ENCODE measurements at places on chromosomes 16 and 17.
A peak's percentile ranks its signal among the peaks of the same experiment; 100 is the strongest.

- no peak for DNase-seq
Observed at GRCh38 chr17:68318103-68318991, 27.1 kb downstream of the ARSG start.

DNA sequence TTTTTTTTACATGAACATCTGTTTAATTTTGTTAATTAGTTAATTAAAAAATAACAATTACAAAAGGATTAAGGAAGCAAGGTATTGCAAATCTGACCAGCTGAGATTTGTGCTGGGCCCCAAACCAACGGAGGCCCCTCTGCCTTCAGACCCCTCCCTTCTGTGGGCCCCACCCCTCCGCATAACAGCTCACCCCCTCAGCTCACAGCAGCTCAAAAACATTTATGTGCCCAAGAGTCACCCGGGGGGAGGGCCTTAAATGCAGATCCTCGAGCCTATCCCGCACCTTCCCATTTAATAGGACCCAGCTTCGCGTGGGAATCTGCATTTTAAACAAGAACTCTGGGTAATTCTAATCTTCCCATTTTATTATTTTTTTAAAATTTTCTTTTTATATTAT is 75.0 kb downstream of the MGAT5B start:
- DNase-seq, result no peak

DNA sequence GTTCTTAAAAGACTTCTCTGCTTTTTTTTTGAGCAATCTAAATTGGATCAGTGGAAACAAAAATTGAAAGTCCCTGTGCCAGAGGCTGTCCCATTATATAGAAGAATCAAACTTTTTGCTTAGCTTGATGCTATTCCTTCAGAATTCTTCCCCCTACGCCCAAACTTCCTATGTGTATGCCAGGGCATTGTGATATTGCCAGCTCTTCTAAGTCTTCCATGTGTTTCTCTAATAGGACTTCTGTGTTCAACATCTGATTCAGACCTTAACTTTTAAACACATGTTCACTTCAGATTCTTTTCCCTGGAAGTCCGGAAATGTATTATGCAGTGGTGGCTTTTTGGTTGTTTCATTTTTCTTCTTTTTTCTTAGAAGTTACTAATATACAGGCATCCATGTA is 18.7 kb downstream of the PTRH2 start:
- no peak for DNase-seq

- DNase-seq, result peak; percentile 18
Observed at GRCh38 chr17:1484676-1485422, 7.6 kb downstream of the MYO1C start.

GRCh38 chr17:66177048-66177447 is 14.9 kb downstream of the CEP112 start:
- DNase-seq, result no peak

DNA sequence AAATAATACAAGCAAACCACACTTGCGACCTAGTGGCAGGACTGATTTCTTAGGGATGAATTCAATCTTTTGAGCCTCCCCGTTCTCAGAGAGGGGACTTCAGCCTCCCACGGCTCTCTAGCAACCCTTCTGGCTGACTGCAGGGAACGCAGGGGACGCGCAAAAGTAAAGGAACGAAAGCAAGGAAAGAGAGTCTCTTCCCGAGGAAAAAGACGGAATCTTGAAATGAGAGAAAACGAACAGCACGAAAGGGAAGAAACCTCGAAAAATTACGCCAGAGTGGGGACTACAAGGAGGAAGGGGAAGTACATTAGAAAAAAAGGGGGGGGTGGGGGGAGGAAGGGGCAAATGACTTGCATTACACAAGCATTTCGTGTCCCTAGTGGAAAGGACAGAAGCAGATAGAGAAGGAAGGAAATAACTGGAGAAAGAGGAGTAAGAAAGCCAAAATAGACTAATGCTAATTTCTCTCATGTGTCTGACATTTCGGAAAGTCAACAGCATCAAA is 1.2 kb downstream of the GRB2 start:
- DNase-seq, result no peak

GRCh38 chr16:54443839-54444238 is 157.3 kb upstream of the IRX3 start:
- DNase-seq, result no peak

GRCh38 chr16:58393138-58393504 is 850 bp downstream of the GINS3 start:
- DNase-seq, result no peak

DNA sequence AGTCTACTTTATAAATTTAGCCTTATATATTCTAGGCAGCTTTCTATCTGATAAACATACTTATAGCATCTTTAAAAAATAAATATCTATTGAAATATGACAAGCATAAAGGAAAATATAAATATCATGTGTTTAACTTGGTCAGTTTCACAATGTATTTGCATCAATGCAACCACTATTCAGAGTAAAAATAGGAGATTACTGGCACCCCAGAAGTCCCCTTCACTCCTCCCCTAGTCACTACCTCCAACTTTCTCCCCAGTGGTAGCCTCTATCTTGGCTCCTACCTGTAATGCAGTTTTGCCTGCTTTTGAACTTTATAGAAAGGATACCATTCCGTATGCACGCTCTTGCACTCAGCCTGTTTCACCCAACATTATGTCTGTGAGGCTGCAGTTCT is 3.2 kb upstream of the NOD2 start:
- DNase-seq, result no peak

- no peak for DNase-seq
Observed at GRCh38 chr17:80872001-80872500, 119.6 kb upstream of the CHMP6 start.

- peak; percentile 22 for DNase-seq
Observed at GRCh38 chr17:2259769-2260536, 43.6 kb downstream of the SMG6 start.

DNA sequence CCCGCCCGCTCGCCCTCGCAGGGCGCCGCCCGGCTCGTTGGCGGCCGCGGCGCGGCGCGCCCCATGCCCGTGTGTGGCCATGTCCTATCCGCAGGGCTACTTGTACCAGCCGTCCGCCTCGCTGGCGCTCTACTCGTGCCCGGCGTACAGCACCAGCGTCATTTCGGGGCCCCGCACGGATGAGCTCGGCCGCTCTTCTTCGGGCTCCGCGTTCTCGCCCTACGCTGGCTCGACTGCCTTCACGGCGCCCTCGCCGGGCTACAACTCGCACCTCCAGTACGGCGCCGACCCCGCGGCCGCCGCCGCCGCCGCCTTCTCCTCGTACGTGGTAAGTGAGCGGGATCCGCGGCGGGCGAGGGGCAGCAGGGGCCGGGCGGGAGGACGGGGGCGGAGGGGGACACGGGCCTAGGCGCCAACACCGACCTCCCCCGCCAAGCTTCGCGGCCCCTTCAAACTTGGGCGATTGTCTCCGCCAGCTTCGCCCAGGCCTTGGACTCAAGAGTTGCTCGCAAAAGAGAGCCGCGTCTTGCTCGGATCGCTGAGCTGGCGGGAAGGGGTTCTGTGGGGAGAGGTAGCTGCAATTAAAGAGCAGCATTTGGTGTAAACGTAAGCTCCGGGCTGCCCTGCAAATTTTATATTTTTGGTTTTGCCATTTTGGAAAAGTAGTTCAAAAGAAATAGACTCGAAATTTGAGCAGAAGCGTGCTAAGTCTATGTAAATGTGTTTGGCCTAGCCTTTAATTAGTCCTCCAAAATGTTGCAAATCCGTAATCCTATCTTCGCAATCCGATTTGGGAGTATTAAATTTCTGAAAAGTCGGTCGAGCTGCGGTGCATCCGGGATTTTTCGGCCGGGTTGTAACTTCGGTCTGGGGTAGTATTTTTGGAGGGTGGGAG is 702 bp downstream of the IRX5 start:
- no peak for DNase-seq

DNA sequence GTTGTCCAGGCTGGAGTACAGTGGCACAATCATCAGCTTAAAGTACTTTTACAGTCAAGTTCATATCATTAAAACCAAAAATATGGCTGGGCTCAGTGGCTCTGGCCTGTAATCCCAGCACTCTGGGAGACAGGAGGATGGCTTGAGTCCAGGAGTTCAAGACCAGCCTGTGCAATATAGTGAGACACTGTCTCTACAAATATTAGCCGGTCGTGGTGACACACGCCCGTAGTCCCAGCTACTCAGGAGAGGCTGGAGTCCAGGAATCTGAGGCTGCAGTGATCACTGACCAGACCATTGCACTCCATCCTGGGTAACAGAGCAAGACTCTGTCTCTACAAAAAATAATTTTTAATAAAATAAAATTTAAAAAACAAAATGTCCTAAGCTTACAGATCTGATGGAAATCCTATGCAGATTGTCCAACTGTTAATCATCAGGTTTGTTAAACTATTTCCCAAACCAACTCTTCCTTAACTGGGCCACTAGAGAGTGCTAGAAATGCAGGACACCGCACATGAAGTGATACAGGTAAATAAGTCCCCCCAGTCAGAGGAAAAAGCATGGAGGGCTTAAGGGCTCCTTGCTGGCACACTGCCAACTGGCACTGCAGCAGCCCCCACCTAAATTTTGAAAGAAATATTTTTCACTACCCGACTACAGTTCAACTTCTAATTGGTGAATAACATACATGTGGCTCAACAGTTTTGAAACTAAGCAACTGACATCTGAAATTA is 2.8 kb downstream of the USP22 start:
- DNase-seq, result no peak

GRCh38 chr16:15073101-15073500 is 17.2 kb upstream of the NTAN1 start:
- DNase-seq, result no peak

- no peak for DNase-seq
Observed at GRCh38 chr17:59375857-59376256, 44.4 kb downstream of the YPEL2 start.

DNA sequence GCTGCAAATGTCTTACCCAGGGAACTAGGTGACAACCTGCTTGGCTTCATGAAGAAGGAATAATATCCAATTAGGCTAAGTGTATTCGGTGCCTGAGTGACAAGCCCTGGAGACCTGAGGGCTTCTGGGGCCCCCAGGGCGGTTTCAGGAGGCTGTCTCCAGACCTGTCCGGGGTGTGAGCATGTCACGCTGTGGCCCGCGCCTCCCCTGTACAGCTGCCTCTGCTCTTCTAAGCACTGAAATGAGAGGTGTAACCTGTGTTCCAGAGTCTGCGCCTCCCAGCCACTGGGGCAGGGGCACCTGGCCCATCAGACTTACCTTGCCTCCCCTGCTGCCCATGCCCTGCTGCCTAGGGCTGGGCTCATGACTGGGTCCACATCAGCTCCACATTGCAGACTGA is 114.3 kb downstream of the WWOX start:
- no peak for DNase-seq

DNA sequence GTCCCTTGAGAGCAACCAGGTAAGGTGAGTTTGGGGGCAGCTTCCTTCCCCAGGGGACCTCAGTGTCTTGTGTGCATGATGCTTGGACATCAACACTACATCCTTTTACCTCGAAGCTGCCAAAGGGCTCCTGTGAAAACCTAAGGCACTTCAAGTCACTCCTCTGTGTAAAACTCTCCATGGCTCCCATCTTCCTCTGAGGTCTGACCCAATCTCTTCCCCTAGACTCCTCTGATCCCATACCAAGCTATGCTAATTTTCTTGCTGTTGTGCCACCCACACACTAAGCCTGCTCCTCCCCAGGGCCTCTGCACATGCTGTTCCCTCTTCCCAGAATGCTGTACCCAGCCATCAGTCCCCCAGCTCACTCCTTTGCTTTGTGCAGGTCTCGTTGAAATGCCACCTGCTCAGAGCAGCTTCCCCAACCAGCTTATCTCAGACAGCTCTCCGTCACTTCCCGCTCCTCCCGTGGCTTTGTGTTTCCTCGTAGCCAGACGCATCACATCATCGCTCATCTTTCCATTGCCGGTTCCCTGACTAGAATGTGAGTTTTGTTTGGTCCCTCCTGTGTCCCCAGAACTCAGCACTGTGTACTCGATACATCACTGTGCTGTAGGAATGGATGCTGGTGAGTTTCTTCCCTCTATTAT is 78.4 kb downstream of the CNGB1 start:
- no peak for DNase-seq

DNA sequence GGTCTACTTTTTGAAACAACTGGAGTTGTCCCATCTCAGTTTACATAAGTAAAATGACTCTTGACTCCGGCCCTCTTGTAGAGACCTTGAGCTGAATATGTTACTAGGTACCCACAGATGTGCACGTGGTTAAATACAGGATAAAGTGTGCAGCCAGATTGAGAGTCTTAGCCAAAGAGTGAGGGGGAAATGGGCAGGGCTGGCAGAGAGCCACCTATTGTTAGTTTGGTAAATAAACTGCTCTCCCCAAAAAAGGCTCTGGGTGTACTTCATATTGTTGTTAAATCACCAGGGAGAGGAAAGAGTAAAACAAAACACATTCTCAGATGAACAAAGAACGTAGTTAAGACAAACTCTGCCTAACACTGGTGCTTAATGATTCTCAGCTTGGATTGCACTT is 20.3 kb downstream of the G6PC1 start:
- DNase-seq, result no peak

DNA sequence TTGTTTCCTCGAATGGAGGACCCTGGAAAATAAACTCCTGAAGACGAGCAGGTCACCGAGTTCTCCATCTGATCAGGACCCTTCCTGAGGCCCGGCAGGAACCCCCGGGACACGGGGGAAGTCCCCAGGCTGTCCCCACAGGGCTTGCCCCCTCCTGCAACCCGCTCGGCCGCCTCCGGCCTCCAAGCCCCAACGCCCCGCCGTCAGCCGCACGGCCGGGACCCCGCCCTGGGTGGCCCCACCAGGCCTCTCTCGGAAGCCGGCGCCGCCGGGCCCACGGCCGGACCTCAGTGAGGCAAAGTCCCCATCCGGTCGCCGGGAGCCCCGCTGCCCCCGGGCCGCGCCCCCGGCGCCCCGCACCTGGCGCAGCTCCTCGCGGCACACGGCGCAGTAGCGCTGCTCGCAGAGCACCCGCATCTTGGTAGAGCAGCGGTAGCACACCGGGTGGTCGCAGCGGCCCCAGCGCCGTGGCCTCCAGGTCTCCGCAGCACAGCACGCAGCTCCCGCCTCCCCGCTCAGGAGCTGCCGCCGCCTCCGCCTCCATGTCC is 383 bp downstream of the ZNF598 start:
- DNase-seq, result no peak

GRCh38 chr16:53042235-53042701 is 10.4 kb downstream of the CHD9NB start:
- DNase-seq, result no peak

GRCh38 chr17:56898874-56899273 is 15.0 kb downstream of the TRIM25 start:
- no peak for DNase-seq

DNA sequence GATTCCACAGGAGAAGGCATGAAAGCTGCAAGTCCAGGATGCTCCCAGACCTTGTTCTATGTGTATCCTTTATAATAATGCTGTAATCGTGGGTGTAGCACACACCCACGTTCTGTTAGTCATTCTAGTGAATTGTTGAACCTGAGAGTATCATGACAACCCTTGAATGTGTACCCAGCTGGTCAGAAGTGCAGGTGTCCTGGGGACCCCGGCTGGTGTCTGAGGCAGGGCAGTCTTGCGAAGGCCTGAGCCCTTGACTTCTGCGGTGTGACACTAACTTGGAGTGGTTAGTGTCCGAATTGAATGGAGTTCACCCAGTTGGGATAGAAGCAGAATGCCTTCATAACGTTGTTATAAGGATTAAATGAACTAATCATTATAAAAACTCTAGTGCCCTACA is 218.0 kb upstream of the TNRC6C start:
- DNase-seq, result no peak

- DNase-seq, result no peak
Observed at GRCh38 chr16:49822649-49823370, 33.1 kb downstream of the ZNF423 start.
